ENCODE measurements at places on chromosomes 13 and 19.

DNA sequence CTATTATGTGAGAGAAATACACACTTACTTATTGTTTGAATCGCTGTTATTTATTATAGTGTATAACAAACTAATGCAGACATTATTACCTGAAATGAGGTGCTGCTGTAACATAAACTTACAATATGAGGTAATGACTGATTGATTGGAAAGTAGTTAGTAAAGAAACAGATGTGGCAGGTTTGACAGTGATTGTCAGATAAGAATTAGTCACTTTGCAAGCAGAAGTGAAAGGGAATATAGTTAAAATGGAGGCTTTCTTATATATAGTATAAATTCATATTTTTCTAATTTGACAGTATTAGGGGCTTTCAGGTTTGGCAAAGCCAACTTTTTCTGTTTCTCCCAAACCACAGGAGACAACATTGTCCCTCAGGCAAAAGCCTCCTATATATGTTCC lies 20.6 kb downstream of the MIR17HG start:
- no peak for DNase-seq

- DNase-seq = no peak
These were observed 16.9 kb downstream of the COG3 start for GRCh38 chr13:45481688-45482087.

GRCh38 chr13:106186366-106187030 lies 349.0 kb downstream of the EFNB2 start:
- DNase-seq = no peak

GRCh38 chr13:35695448-35695770 lies 218.9 kb upstream of the MAB21L1 start:
- DNase-seq = no peak

DNA sequence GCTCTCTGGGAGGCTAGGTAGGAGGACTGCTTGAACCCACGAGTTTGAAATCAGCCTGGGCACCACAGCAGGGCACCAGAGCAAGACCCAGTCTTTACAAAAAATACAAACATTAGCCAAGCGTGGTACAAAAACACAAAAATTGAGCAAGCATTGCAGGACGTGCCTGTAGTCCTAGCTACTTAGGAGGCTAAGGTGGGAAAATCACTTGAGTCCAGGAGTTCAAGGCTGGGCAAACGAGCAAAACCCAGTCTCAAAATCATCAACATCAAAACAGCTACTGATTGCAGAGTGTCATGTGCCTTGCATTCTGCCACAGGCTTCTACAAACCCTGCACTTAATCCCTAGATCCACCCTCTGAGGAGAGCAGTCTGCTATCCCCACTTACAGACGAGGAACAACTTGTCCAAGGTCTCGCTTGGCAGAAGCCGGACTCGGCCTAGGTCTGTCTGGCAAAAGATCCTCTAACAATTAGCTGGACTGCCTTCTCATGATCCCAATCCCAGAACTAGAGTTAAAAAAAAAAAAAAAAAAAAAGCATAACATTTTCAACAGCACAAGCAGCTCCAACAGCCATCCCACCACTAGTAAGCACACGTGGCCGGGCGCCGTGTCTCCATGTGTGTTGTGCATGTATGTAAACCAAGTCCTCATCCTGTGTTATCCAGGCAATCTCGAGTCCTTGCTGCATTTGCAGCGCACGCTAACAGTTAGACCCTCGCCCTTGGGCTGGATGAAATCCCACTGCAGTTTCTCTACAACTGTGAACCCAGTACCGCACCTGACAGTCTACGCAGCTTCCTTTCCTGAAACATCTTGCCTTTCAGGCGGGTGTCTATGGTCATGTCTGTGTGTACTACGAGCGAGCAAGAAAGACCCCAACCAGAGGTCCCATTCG lies 2.0 kb downstream of the PPP6R1 start:
- DNase-seq = peak; percentile 79

DNA sequence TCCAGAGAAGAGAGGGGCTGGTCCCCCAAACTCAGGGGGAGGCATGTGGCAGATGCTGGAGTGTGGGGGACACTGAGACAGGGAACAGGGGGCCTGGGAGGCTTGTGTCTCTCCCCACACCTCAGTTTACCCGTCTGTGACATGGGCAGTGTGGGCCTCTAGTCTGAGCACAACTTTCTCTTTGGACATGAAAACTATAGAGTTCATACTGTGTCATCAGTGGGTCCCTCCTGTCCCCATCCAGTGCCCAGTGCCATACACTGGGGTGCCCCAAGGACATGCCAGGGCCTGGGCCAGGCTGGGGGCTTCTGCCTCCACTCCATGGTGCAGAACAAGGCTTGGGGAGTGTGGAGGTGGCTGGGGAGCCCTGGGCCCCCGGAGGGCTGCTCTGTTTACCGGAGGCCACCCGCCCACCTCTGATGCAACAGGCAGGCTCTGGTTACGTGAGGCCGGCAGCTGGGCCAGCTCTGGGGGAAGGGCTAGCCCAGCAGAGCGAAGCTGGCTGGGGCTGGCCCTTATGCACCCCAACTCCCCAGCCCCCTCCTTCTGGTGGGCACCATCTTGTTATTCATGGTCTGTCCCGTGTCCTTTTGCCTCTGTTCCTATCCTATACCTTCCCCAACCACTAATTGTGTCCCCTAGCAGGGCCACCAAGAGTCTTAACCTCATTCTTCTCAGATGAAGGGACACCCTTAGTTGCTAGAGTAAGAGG lies 1.9 kb upstream of the MEF2B start:
- no peak for DNase-seq

DNA sequence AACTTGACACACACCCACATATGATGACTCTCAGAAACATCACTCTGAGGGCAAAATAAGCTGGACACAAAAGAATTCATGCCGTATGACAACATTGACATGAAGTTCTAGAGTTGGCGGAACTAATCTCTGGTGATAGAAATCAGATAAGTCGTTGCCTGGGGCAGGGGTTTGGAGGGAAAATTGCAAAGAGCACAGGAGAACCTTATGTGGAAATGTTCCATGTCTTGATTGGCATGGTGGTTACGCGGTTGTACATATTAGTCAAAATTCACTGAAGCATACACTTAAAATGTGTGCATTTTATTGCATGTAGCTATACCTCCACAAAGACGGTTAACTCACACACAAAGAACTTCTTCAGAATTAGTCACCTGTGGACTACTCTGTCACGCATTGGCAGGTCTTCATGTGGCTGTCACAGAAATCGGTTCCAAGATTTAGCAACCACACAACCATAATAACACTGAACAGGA lies 137.8 kb upstream of the GJB6 start:
- DNase-seq = peak; percentile 60

DNA sequence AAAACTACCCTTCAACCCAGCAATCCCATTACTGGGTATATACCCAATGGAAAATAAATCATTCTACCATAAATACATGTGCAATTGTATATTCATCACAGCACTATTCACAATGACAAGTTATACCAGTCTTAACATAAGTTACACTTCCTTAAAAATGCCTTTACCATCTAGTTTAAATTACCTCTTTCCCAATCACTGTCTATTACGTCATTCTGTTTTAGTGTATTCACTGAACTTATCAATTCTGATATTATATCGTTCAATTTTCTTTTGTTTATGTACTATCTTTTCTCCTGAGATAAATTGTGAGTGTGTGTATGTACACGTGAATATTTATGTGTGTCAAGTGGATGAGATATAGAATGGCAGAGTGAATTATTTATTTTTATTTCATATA lies 1416.8 kb downstream of the OLFM4 start:
- no peak for DNase-seq

DNA sequence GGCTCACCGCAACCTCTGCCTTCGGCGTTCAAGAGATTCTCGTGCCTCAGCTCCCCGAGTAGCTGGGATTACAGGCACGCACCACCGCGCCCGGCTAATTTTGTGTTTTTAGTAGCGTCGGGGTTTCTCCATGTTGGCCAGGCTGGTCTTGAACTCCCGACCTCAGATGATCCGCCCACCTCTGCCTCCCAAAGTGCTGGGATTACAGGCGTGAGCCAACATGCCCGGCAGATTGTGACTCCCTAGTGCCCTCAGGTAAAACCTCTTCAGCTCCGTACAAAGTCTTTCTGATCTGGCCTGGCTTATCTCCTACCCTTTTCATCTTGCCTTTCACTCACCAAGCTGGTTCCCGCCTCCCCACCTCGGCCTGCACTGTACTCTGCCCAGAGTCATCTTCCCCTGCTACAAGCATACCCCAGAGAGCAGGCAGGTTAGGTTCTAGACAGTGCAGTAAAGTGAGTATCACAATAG lies 15.0 kb downstream of the BICRA start:
- DNase-seq = no peak

GRCh38 chr19:33661336-33661735 lies 39.6 kb downstream of the CHST8 start:
- DNase-seq = no peak

- DNase-seq = no peak
These were observed 221.0 kb downstream of the KLF12 start for GRCh38 chr13:73913079-73913740.

GRCh38 chr19:10756371-10756770 lies 38.5 kb downstream of the DNM2 start:
- no peak for DNase-seq

GRCh38 chr19:40752257-40752781 lies 1.3 kb downstream of the SNRPA start:
- no peak for DNase-seq

DNA sequence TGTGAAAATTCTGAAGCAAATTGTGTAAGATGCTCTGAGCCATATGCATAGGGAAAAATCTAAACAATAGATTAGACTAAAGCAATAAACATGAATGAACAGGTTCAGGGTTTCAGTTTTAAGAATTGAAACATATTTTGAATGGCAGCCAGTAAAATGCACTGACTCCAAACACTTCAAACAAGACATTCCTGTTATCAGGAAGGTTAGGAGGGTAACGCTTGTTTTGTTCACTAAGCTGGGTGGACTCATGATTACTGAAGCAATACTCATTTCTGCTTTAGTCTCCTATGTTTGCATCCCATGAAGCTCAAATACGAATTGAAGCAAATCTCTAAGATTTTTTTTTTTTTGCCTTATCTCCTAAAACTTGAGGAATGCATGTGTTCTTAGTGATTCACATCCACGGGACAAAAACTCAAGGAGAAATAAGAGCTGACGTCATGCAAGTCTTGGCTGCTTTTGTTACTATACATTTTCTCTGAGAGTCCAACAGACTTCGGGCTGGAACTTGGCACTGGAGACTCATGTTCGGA lies 29.1 kb upstream of the IGFL4 start:
- no peak for DNase-seq
